ENCODE measurements at places on chromosomes 16 and 17. TPM values are rescaled to one million over a fixed set of nuclear protein-coding genes. Genes with fewer than 3 reads are reported as not detected.

The TMIGD1 gene
- total RNA-seq: not detected

The RAB11FIP4 gene
- total RNA-seq: 2.5 TPM

The SKAP1 gene
- 6.8 TPM for total RNA-seq

The AXIN2 gene
- 4.8 TPM for total RNA-seq

The KRT16 gene
- total RNA-seq: not detected

GRCh38 chr17:8922928-8923327 lies 42.6 kb downstream of the PIK3R5 start:
- H3K27ac ChIP-seq: peak overlapping the region; percentile 52
- DNase-seq: no peak
- H3K4me3 ChIP-seq: no peak overlapping the region
- peaks cover 28% of the 10 kb centered on the region for H3K4me1 ChIP-seq

- DNase-seq: no peak
- no peaks in the 10 kb centered on the region for H3K36me3 ChIP-seq
- no peak overlapping the region for H3K4me3 ChIP-seq
- H3K4me1 ChIP-seq: peaks cover 35% of the 10 kb centered on the region
- H3K27me3 ChIP-seq: no peaks in the 10 kb centered on the region
- no peak overlapping the region for H3K27ac ChIP-seq
Measured at GRCh38 chr16:65545413-65545956, 423.6 kb upstream of the CDH11 start.

DNA sequence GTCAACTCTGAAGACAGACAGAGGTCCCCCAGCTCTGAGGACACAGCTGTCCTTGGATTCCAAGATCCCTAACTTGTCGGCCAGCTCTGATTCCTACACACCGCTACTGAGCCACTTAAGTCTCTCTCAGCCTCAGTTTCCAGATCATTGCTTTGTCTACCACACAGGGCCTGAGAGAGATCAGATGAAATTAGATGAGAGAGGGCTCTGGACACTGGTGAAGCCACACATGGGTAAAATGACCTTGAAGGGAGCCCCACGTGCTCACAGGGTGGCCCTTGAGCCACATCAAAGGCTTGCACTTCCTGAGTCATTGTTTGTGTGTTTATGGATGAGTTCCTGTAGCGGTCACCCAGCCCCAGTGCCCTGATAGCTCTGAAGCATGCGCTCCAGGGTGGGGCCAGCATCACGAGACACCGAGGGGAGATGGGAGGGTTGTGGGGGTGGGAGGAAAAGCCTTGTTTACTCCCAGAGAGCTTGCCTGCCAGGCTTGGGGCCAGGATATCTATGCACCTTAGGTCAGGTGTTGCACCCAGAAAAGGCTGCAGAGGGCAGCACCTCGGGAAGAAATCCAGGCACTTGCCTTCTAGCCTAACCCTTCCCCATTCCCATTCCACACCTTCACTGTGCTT lies 32.7 kb upstream of the SLC6A2 start:
- H3K36me3 ChIP-seq: no peaks in the 10 kb centered on the region
- no peak overlapping the region for H3K4me3 ChIP-seq
- DNase-seq: peak; percentile 69
- no peak overlapping the region for H3K27ac ChIP-seq
- peaks cover 8% of the 10 kb centered on the region for H3K4me1 ChIP-seq

DNA sequence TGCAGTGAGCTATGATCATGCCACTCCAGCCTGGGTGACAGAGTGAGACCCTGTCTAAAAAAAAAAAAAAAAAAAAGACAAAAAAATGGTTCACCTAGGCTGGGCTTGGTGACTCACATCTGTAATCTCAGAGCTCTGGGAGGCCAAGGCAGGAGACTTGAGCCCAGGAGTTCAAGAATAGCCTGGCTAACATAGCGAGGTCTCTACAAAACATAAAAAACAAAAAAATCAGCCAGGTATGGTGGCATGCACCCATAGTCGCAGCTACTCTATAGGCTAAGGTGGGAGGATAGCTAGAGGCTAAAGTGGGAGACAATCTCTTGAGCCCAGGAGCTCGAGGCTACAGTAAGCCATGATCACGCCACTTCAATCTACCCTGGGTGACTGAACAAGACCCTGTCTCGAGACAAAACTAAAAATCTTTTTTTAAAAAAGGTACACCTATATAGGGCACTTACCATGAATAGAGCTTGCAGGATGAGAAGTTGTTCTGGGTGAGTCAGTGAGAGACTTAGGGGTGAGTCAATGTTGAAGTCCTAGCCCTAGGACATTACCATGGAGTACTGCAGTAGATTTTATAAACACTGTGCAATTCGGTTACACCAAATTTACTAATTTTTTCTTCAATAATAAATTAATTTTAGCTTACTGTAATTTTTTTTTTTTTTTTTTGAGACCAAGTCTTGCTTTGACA lies 19.0 kb downstream of the USP32 start:
- no peaks in the 10 kb centered on the region for H3K36me3 ChIP-seq
- peak overlapping the region; percentile 15 for H3K27ac ChIP-seq
- H3K27me3 ChIP-seq: no peaks in the 10 kb centered on the region
- H3K4me1 ChIP-seq: peaks cover 26% of the 10 kb centered on the region
- no peak overlapping the region for H3K4me3 ChIP-seq
- DNase-seq: no peak

DNA sequence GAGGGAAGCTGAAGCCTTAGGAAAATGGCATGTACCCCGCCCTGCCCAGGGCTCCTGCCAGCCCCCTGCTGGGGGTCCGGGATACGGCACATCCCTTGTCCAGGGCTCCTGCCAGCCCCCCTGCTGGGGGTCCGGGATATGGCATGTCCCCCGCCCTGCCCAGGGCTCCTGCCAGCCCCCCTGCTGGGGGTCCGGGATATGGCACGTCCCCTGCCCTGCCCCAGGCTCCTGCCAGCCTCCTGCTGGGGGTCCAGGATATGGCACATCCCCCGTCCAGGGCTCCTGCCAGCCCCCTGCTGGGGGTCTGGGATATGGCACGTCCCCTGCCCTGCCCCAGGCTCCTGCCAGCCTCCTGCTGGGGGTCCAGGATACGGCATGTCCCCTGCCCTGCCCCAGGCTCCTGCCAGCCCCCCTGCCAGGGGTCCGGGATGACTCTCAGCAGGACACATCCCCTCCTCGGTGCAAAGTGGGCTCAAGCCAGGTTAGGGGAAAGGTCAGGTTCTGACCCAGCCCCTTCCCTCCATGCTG lies 43.2 kb downstream of the RPH3AL start:
- H3K4me1 ChIP-seq: no peaks in the 10 kb centered on the region
- H3K36me3 ChIP-seq: no peaks in the 10 kb centered on the region
- H3K27me3 ChIP-seq: no peaks in the 10 kb centered on the region
- no peak overlapping the region for H3K27ac ChIP-seq
- no peak overlapping the region for H3K4me3 ChIP-seq

DNA sequence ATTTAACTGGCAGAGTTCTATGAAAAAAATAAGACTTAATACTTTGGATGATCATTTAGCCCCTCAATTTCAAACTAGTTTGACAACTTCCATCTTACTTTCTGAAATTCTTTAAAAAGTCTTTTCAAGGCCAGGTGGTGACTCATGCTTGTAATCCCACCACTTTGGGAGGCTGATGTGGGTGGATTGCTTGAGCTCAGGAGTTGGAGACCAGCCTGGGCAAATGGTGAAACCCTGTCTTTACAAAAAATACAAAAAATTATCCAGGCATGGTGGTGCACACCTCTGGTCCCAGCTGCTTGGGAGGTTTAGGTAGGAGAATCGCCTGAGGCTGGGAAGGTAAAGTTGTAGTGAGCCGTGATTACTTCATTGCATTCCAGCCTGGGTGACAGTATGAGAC lies 154.4 kb downstream of the TANC2 start:
- peaks cover 10% of the 10 kb centered on the region for H3K4me1 ChIP-seq
- no peak overlapping the region for H3K27ac ChIP-seq
- H3K36me3 ChIP-seq: no peaks in the 10 kb centered on the region
- no peaks in the 10 kb centered on the region for H3K27me3 ChIP-seq
- no peak for DNase-seq
- H3K4me3 ChIP-seq: no peak overlapping the region

DNA sequence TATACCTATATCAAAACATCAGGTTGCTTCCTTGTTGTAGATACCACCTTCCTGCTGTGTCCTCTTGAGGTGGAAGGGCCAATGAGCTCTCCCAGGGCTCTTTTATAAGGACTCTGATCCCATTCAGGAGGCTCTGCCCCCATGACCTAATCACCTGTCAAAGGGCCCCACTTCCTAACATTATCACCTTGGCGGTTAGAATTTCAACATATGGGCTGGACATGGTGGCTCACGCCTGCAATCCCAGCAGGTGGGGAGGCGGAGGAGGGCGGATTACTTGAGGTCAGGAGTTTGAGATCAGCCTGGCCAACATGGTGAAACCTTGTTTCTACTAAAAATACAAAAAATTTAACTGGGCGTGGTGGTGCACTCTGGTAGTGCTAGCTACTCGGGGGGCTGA lies 86.4 kb downstream of the HAPSTR1 start:
- no peaks in the 10 kb centered on the region for H3K27me3 ChIP-seq
- no peak overlapping the region for H3K27ac ChIP-seq
- no peak overlapping the region for H3K4me3 ChIP-seq
- DNase-seq: no peak
- no peaks in the 10 kb centered on the region for H3K4me1 ChIP-seq
- no peaks in the 10 kb centered on the region for H3K36me3 ChIP-seq

DNA sequence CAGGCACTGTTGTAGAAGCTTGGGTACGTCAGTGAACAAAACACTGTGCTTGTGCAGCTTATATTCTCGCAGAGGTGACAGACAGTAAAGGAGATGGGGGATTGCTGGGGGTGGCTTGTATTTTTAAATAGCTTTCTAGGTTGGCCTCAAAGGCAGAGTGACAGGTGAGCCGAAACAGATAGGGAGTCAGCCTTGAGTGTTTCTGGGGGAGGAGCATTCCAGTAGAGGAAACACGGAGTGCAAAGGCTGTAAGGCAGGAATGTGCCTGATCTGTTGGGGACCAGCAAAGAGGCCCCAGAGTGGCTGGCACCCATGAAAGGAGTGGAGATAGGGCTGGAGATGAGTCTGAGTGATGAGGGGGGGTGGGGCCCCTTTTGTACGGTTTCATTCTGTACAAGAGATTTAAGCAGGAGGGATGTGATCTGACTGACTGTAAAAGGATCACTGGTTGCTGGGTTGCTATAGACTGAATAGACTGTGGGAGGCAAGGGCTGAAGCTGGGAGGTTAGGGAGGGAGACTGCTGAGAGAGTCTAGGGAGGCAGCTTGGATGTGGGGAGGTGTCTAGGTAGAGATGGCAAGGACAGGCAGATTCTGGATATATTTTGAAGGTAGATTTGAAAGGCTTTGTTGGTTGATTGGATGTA lies 15.2 kb downstream of the NUP93 start:
- H3K27ac ChIP-seq: no peak overlapping the region
- peaks cover 62% of the 10 kb centered on the region for H3K4me1 ChIP-seq
- no peak overlapping the region for H3K4me3 ChIP-seq
- peaks cover 15% of the 10 kb centered on the region for H3K36me3 ChIP-seq

- H3K4me3 ChIP-seq: peak overlapping the region; percentile 61
- H3K27me3 ChIP-seq: no peaks in the 10 kb centered on the region
- DNase-seq: no peak
- peaks cover 26% of the 10 kb centered on the region for H3K36me3 ChIP-seq
- H3K27ac ChIP-seq: peak overlapping the region; percentile 96
Measured at GRCh38 chr16:77191259-77191969, 424 bp downstream of the MON1B start.

- H3K4me3 ChIP-seq: no peak overlapping the region
- no peaks in the 10 kb centered on the region for H3K36me3 ChIP-seq
- peaks cover 33% of the 10 kb centered on the region for H3K4me1 ChIP-seq
Measured at GRCh38 chr17:57544834-57545463, 200.2 kb downstream of the CCDC182 start.

DNA sequence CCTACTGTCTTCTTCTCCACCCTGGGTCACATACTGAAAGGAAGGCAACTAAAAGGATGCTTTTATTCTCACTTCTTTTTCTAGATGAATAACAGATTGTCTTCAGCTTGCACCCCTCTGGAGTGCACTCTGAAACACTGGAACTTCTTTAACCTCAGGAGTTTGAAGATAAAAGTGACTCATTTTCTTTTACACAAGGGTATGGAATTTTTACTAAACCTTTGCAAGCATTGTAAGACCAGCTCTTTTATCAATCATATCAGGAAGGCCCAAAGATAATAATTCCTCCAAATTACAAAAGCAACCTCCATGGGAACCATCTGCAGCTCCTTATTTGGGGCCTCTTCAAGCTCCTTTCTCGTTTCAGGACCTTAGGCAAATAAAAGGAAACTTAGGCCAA lies 193.5 kb upstream of the KIF2B start:
- H3K27ac ChIP-seq: no peak overlapping the region
- H3K27me3 ChIP-seq: no peaks in the 10 kb centered on the region
- H3K36me3 ChIP-seq: no peaks in the 10 kb centered on the region
- no peak for DNase-seq
- no peaks in the 10 kb centered on the region for H3K4me1 ChIP-seq

DNA sequence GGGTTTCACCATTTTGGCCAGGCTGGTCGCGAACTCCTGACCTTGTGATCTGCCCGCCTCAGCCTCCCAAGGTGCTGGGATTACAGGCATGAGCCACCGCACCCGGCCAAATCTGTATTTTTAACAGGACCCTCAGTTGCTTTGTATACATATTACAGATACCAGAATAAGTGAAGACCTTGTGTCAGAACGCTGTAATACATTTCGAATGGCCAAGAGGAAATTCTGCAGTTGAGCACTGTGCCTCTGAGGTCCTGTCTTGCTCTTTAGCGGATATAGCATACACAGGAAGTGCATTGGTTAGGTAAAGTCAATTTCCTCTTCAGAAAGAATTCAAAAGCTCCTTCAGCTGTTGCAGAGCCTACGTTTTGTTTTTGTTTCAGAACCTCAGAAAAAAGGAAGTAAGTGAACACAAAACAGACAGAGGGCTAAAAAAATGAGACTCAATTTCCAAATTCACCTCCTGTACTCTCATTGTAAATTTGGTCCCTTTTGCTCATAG lies 15.7 kb downstream of the CRLF3 start:
- no peaks in the 10 kb centered on the region for H3K36me3 ChIP-seq
- DNase-seq: no peak
- H3K4me1 ChIP-seq: peaks cover 7% of the 10 kb centered on the region
- H3K27me3 ChIP-seq: no peaks in the 10 kb centered on the region
- H3K27ac ChIP-seq: no peak overlapping the region
- H3K4me3 ChIP-seq: no peak overlapping the region

DNA sequence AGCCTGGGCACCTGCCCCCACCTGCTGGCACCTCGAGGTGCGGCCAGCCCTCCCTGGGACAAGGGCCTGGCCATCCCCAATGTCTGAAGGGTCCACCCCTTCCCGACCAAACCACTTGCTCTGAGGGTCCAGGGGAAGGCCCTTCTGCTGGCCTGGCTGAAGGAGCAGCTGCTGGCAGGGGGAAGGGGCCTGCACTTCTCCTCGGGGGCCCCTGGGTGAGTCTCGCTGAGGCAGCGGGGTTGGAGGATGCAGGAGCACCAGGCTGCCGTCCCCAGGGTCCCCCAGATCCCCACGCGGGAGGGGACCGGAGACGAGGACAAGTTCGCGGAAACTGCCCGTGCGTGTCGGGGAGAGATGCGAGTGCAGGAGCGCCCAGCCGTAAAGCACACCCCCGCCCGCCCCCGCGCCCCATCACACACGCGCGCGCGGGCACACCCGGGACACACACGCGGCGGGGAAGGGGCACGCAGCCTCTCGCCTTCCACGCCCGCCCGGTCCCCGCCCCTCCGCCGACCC lies 725 bp upstream of the CACNA1H start:
- DNase-seq: no peak
- H3K36me3 ChIP-seq: no peaks in the 10 kb centered on the region
- H3K4me3 ChIP-seq: no peak overlapping the region
- H3K27me3 ChIP-seq: peaks cover 56% of the 10 kb centered on the region
- H3K4me1 ChIP-seq: no peaks in the 10 kb centered on the region

GRCh38 chr16:58154345-58154744 lies 25.2 kb upstream of the CFAP20 start:
- H3K4me1 ChIP-seq: no peaks in the 10 kb centered on the region
- H3K4me3 ChIP-seq: no peak overlapping the region
- H3K27me3 ChIP-seq: no peaks in the 10 kb centered on the region
- peaks cover under 1% of the 10 kb centered on the region for H3K36me3 ChIP-seq
- no peak overlapping the region for H3K27ac ChIP-seq
